ENCODE measurements at places on chromosomes 6 and 20.

DNA sequence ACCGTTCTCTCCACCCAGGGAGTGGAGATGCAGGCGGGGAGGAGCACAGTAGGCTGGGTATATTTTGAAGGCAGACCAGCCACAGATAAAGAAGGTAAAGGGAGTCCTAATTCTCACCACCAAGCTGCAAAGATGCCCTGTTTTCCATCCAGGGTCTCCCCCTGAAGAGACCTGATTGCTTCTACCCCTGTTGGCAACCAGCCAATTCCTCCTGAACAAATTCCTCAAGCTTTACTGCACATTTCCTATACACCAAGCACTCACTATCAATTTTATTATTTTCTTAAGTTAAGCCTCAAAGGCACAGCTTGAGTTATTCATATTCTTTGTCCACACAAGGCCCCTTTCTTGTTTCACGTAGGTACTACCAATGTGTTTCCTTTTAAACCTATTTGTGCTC, 214.4 kb downstream of the EYA2 start:
- DNase-seq: no peak

GRCh38 chr6:93176070-93176469, 243.3 kb downstream of the EPHA7 start:
- no peak for DNase-seq

- no peak for DNase-seq
These were observed 226.5 kb upstream of the CITED2 start for GRCh38 chr6:139600919-139601475.

DNA sequence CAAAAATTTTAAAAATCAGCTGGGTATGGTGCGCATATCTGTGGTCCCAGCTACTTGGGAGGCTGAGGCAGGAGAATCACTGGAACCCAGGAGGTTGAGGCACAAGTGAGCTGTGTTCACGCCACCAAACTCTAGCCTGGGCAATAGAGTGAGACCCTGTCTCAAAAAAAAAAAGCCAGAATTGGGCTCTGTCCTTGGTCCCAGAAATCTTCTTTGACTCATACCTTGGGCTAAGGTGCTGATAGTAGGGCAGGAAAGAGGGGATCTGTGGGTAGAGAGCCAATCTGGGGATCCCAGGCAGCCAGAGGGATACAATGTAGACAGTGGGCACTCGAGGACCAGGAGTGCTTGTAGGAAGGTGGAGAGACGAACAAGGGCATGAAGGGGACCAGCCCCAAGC, 13.3 kb downstream of the ETV7 start:
- DNase-seq: no peak

DNA sequence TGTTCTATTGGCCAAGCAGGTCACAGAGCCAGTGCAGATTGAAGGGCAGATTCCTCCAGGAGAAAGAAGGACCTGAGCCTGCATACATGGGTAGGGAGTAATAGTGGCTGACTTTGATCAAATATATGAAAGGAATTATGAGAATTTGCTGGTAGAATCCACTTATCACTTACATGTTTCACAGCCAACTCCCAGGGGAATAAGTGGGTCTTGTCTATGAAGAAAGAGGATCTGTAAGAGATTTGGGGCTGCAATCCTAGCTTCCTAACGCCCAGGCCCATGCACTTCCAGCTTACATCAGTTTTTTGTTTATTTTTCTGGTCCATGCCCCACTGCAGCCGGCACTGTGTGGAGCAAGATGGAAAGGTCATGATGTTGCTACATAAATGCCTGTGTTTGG, 107.9 kb upstream of the SYNDIG1 start:
- no peak for DNase-seq

DNA sequence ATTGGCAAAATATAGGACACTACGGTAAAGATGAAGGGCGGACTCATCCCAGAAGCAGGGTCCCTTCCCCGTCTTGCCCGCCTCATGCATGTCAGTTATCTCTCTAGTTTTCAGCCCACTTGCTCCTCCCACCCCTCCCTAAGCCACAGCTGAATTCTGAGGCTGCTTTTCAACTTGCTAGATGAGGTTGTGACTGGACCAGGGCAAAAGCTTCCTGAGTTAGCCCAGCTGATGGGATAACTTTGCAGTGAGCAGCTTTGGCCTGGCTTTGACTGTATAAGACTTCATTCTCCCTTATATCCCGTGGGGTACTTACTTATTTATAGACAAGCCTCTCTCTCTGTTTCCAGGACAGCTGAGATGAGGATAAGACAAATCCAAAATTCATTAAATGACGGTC, 23.2 kb downstream of the GHRH start:
- DNase-seq: no peak

GRCh38 chr6:170167657-170168159, 123.2 kb downstream of the DLL1 start:
- no peak for DNase-seq

GRCh38 chr20:41182296-41183212, 45.2 kb downstream of the PLCG1 start:
- DNase-seq: no peak

GRCh38 chr20:2519115-2519809, 10.5 kb upstream of the ZNF343 start:
- peak; percentile 65 for DNase-seq

GRCh38 chr20:44702776-44703175, 12.4 kb upstream of the CCN5 start:
- peak; percentile 73 for DNase-seq

- DNase-seq: no peak
These were observed 74.2 kb upstream of the RNF217 start for GRCh38 chr6:124887872-124888580.

DNA sequence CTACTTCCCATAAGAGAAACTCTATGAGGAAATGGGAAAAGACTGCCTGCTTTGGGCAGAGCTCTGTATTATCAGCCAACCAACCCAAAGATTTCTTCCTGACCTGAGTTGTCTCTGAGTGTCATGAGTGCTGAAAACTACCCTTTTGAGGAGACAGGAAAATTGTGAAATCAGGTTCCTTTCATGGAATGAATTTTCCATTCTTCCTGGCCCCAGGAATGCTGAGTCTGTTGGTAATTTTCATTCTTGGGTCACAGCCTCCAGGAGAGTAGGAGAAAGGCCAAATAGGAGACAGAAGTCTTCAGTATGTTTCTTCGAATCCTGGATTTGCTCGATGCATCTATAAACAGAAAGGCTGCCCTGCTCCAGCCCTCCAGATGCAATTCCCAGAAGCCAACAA, 53.6 kb downstream of the SCML4 start:
- DNase-seq: no peak

- DNase-seq: no peak
These were observed 4.9 kb upstream of the SCP2D1 start for GRCh38 chr20:18808712-18809111.

GRCh38 chr6:166058064-166058739, 109.4 kb downstream of the TBXT start:
- no peak for DNase-seq

DNA sequence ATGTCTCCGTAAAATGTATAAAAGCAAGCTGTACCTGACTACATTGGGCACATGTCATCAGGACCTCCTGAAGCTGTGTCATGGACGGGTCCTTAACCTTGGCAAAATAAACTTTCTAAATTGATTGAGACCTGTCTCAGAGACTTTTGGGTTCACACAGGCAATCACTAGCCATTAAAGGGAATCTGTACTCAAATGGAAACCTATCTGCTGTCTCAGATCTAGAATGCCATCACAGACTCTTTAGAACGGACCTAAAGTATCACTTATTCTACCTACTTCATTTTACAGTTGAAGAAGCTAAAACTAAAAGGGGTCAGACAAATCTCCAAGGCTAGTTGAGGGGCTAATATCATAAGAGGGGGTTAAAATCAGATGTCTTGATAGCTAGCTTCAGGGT, 11.1 kb downstream of the SAMD3 start:
- DNase-seq: no peak

GRCh38 chr6:128397996-128398395, 122.4 kb downstream of the PTPRK start:
- DNase-seq: no peak

GRCh38 chr20:51540580-51540979, 1.9 kb downstream of the NFATC2 start:
- DNase-seq: no peak

DNA sequence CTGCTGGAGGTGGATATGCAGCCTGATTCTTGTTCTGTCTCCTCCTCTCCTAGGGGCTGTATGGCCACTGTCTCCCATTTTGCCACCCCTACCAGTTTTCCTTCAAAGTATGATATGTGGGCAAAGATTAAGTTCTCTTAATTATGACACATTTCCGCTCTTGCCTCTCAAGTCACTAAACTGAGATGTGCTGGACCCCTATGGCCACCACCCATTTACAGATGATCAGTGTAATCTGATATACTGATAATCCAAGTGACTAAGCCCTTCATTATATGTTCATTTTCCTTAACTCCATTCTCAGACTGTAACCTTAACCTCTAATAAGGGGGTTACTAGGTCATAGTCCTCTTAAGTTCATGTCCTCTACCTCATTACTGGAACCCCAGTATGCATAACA, 711 bp upstream of the C20orf141 start:
- DNase-seq: no peak

Measured in HS-5 (cell line).